ENCODE measurements at places on chromosomes 5 and 9. TPM values are rescaled to one million over a fixed set of nuclear protein-coding genes. Genes with fewer than 3 reads are reported as not detected.

DNA sequence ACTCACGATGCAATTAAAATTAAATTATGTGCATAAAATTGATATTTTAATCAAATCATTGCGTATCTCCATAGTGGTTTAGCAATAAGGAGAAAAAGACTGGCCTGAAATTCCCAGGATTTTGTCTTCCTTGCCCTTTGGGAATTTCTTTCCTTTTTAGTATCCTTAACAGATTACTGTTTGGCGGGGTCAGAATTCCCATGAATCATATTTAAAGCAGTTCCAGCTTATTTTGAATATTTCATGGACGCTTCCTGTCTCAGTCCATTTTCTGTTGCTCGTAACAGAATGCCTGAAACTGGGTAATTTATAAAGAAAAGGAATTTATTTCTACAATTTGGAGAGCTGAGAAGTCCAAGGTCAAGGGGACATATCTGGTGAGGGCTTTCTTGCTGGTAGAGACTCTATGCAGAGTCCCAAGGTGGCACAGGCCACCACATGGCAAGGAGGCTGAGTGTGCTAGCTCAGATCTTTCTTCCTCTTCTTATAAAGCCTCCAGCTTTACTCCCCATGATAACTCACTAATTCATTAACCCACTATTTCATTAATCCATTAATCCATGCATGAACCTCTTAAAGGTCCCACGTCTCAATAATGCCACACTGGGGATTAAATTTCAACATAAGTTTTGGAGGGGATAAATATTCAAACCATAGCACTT is 37.8 kb downstream of the CDH6 start:
- no peak for DNase-seq

DNA sequence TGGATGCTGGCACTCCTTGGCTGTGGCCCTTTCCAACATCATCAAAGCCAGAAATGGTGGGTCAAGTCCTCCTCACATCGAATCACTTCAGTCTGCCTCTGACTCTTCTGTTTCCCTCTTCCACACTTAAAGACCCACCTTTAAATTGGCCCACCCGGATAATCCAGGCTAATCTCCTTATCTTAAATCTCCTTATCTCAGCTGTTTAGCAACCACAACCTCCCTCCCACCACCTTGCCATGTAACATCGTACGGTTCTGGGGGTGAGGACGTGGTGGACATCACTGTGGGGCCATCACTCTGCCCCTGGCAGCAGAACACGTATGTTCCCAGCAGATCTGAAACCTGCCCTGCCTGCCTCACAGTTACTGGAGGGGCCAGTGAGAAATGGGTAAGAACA is 11.5 kb downstream of the IGFBPL1 start:
- DNase-seq: peak; percentile 28

DNA sequence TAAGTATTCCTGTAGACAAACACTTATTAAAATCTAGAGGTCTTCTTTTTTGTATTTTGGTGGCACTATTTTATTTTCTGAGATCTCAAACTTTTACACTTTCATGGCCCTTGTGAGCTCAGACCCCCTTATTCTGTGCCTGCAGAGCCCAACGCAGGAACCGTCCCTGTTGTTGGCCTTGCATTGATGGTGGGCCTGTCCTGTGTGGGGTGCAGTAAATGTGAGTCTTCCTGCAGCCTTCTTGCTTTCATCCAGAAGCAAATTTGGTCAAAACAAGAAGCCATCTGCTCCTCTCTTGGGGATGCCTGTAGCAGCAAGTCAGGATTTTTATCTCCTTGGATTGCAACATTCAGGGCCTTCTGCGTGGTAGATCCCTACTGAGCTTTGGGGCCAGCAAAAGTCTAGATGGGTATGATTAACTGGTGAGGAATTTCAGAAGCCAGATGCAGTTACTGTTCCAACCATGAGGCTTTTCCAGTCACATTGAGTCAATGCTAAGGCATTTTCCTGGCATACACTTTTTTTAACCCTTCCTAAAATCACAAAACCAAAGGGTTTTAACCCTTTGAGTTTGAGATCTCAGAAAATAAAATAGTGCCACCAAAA is 31.7 kb downstream of the BASP1 start:
- DNase-seq: no peak

GRCh38 chr9:93960221-93960970 is 5.2 kb upstream of the BARX1 start:
- peak; percentile 64 for DNase-seq

FBXO10 gene
- 15.8 TPM for total RNA-seq

CFAP157 gene
- not detected for total RNA-seq
